Left cardiac atrium (tissue), 4 donors: ENCODE measurements at places on chromosomes 2 and 18.

DNA sequence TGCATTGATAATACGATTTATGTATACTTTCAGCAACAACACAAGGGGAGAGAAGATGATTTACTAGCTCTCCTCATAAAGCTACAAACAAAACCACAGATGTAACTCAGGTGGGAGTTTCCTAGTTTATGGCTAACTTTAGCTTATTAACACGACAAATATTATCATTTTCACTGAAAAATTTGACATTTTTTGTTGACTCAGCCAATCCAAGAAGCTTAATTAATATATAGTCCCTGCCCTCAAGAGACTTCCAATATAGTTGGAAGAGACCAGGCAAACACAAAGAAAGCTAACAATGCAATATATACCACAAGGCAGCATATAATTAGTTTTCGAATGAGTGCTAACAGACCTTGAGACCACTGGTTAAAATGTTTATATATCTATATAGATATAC lies 775 bp downstream of the WDR12 start:
- DNase-seq: no peak

- no peak for DNase-seq
Observed at GRCh38 chr18:8121942-8122480, 487.2 kb upstream of the RAB12 start.

DNA sequence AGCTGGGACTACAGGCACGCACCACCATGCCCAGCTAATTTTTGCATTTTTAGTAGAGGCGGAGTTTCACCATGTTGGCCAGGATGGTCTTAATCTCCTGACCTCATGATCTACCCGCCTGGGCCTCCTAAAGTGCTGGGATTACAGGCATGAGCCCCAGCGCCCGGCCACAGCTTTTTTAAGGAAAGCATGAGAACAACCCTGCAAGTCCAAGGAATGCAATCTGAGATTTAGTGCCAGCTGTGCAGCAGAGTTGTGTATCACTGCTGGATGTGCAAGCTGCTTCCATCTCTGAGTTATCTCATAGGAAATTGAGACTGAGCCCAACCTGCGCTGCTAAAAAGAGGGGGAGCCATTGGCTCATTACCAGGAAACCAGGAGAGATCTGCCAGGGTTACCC lies 399.9 kb upstream of the CYRIA start:
- DNase-seq: no peak

DNA sequence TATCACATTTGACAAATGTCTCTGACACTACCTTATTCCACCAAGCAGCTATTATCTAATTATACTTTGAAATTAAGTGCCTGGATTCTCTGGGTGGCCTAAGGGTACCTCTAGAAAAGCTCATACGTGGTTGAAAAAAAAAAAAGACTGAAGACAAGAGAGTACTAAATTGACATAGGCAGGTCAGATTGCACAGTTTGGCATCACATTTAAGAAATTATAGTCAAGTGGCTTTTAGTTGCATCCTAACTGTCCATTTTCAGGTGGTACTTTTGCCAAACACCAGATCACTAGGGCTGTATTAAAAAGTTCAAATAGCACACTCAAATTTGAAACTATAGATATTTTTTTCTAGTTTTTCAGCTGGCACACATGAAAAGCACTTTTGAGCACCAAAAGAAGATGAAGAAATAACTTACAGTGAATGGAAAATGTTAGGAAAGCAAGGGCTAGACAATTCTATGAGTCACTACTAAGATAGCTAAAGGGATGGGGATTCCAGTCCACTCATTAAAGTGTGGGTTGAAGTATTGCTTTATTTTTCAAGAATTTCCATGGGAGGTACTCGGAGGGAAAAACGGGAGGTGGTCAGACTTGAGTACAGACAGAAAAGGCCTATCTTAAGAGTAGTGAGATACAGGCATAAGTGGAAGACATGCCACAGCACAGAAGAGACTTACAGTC lies 106.5 kb upstream of the COL5A2 start:
- no peak for DNase-seq

- DNase-seq: no peak
Observed at GRCh38 chr18:48430150-48430549, 21.0 kb upstream of the ZBTB7C start.

DNA sequence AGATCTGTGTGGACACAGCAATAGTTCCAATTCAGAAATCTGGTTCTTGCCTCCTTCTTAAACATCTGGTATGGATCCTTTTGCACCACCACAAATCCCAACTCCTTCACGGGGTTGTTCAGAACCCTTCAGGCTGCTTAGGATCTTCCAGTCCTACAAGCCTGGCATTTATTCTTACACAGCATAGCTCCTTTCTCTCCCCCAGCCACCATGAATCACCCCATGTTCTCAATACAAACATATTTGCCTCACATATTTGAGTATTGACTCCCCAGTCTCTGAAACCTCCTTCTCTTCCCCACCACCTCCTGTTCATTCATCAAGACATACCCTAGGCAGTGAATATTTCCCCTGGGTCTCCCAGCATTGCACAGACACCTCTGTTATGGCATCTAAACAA lies 155.2 kb downstream of the ALK start:
- no peak for DNase-seq

DNA sequence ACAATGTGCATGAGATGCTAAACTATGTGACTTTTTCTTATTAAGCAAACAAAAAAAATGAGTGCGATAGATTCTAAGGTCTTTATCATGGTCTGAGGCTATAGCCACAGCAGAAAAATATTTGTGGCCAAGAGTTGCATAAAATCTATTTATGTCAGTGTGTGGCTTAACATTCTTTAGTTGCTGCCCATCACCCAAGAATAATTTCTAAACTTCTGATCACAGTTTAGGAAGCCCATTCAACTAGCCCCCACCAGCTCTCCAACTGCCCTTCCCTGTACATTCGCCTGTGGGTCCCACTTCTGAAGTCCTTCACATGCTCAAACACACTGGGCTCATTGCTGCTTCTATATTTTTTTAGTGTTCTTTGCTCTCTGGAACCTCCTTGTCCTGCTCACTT lies 107.1 kb downstream of the CTNNA2 start:
- no peak for DNase-seq

GRCh38 chr2:234853729-234854128 lies 98.1 kb upstream of the SH3BP4 start:
- no peak for DNase-seq

- DNase-seq: no peak
Observed at GRCh38 chr2:30509716-30510115, 62.7 kb downstream of the LCLAT1 start.

GRCh38 chr2:215613280-215613679 lies 177.4 kb upstream of the FN1 start:
- DNase-seq: no peak

- no peak for DNase-seq
Observed at GRCh38 chr18:64103986-64104385, 44.9 kb downstream of the LINC00305 start.

GRCh38 chr18:4358618-4359017 lies 96.5 kb downstream of the DLGAP1 start:
- DNase-seq: no peak

- no peak for DNase-seq
Observed at GRCh38 chr2:55482186-55482884, 37.2 kb upstream of the CFAP36 start.

DNA sequence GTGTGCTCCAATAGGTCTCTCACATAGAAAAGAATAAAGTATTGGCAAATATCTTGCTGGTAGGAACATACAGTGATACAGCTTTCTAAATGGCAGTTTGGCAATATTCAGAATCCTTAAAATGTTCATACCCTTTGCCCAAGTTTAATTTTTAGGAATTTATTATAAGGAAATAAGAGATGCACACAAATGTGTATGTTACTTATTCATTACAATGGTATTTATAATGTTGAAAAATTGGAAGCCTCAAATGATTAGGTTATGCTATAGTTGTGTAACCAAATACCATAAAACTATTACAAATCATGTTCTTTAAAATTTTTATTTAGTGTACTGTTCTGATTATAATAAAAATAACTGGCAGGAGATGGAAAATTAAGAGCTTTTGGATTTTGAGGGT lies 196.8 kb downstream of the MCFD2 start:
- DNase-seq: no peak

DNA sequence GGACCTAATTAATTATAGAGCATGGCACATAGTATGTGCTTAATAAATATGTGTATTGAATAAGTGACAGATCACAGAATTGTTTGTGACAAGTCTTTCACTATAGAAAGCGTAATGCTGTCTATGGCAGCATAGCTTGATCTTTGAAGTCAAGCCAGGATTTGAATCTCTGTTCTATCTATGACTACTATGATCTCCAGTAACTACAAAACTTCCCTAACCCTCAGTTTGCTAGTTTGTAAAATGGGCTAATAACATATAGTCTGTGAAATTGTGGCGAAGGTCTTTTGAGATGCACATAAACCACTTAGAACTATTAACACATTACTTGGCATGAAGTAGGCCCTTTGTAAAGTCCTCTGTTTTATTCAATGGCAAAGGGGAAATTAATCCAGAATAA lies 4.0 kb upstream of the FHL2 start:
- DNase-seq: no peak

DNA sequence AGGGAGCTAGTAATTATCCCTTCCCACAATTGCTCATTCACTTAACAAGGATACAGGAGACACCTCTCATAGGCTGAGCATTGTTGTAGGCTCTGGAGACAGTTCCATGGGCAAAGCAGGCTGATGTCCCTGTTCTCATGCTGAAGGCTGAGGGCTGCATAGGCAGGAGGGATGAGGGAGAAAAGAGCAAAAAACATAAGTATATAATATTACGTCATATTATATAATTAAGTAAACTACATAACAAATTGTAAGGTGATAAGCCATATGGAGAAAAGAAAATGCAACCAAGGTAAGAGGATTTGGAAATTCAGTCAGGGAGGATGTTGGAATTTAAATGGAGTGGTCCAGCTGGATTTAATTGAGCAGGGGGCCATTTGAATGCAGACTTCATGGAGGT lies 380.6 kb upstream of the ST6GAL2 start:
- DNase-seq: no peak

DNA sequence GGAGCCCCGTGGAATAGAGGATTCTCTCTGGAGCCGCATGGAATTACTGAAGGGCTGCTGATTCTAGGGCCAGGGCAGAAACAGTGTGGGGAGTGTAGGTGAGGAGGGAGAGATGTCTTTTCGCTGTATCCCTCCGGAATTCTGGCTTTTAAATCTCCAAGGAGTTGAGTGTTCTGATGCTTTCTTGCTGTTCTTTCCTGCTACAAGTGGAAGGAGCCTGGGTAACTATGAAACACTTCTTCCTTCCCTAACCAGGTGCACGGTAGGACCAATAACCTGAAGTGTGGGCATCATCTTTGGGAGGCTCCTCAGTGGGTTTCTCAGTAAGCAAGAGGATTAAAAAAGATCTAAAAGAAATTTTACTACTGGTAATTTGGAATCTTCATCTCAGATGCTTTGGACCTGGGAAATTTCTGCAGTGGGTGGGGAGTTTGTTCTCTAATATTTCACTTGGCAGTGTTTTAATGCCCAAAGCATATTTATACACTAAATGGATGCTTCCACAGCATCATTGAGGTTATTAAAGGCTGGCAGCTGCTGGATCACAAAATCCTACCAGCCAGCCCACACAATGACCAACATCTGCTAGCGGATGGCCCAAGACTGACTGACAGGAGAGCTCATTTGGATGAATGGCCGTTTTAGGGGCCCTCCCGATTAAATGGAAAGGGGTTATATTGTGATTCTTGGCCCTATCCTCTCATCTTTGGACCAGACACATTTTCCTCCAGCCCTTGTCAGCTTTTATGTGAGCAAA lies 2.1 kb downstream of the EML6 start:
- DNase-seq: no peak

DNA sequence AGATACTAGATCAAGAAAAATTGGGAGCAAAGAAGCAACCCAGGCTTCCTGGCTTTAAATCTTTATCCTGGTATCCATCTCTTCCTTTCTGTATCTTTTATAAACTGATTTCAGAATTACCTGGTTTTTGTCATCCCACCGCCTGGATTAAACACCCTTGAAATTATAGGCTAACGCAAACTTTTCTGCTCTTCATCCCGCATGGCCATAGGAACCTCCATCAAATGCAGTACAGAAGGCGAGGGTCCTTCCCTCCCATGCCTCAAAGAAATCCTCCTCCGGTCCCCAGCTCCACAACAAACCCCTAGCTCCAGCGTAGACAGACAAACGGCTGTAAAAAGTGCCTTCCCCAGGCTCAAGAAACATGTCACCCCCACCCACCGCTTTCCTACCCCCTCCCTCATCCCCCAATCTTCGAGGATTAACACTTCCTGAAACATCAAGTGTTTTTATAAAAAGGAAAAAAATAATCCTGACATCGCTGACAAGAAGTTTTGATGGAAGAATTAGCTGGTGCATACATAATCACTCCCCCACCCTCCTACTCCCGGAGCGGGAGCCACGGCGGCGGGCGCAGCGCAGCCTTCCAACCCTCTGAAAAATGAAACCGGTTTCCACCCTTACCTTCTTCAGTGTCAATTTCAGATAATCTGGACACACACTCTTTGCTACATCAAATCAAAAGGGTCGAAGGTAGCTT lies 7.6 kb downstream of the DLX1 start:
- DNase-seq: no peak

GRCh38 chr2:69718338-69718965 lies 23.5 kb upstream of the ANXA4 start:
- DNase-seq: no peak

DNA sequence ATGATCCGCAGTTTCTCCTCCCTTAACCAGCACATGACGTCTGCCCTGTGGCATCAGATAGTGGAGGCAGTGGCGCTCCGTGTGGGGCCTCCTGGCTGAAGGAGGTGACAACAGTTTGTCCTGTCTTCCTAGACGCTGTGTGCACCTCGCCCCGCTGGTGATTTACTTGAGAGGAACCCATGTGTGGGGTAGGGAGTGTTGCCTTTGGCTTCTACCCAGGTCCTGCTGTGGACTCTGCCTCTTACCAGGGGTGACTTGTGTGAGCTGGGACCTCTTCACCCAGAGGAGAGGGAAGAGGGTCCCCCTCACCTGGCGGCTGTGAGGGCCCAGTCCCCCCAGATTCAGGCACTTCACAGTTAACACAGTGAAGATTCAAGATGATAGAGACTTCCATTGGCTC lies 77.6 kb downstream of the TMEM18 start:
- no peak for DNase-seq

DNA sequence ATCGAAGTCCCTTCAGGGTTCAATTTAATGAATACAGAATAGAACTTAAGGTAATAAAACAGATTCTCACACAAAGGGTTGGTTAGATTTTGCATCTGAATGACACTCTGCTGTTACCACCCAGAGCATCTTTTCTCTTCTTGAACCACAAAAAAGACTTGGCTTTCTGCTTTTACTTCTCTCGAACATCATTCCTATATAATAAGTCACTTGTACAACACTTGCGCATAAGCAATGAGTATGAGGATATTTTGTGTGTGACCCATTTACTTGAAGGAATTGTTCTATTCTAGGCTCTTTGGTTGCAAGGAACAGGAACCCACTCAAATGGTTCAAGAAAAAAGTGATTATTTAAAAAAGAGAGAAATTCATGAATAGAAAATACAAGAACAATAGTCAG lies 126.2 kb downstream of the NUP35 start:
- DNase-seq: no peak
